Stimulated activated CD4-positive, alpha-beta T cell treated with anti-CD3 and anti-CD28 coated beads, Interleukin-1b, Interleukin-23, amount 100 ng/mL, for 48 hours (primary cell): ENCODE measurements at places on chromosomes 5 and 9.

DNA sequence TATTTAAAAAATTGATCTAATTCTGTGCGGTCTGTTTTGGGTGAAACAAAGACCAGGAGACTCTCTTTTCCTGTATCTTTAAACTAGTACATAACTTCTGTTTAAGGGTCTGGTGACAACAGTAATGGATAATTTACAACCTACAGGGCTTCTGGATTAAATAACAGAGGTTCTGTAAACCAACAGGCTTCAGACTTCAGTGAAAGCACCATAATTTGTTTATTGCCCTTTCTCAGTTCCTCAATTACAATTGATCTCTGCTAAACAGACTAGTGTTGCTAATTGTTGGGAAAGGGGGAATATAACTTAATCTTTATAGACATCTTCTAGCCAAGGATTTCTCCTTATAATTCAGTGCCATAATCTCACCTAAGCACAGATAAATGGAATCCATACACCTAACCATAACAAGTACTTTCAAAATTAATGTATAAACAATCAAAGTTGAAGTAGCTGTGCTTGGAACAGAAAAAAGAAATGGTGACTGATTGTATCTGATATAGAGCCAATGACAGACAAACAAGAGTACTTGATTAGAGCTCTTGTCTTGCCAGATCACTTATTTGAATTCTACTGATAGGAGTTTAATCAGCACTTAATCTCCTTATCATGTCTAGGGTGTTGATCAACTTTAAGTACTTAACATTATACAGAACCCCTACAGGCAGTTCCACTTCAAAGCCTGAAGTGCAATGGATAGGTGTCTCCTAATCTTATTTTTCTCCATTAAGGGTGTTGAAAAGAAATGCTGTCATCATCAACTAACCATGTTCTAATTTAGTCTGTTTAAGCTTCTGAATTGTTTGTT lies 536.0 kb downstream of the NR2F1-AS1 start:
- DNase-seq: no peak

GRCh38 chr5:71778678-71779276 lies 59.7 kb downstream of the CARTPT start:
- no peak for DNase-seq

DNA sequence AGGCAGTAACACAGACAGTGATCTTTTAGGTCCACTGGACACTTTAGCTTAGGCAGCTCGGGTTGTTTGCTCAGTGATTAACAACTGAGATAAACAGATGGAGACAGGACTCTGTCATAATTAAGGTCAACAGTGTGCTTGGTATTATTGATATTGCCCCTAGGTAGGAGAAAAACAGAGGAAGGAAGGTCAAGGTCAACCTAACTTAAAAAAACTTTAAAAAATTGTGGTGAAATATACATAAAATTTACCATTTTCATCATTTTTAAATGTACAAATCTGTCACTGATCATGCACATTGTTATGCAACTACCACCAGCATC lies 2.1 kb upstream of the HSPA4 start:
- DNase-seq: no peak

DNA sequence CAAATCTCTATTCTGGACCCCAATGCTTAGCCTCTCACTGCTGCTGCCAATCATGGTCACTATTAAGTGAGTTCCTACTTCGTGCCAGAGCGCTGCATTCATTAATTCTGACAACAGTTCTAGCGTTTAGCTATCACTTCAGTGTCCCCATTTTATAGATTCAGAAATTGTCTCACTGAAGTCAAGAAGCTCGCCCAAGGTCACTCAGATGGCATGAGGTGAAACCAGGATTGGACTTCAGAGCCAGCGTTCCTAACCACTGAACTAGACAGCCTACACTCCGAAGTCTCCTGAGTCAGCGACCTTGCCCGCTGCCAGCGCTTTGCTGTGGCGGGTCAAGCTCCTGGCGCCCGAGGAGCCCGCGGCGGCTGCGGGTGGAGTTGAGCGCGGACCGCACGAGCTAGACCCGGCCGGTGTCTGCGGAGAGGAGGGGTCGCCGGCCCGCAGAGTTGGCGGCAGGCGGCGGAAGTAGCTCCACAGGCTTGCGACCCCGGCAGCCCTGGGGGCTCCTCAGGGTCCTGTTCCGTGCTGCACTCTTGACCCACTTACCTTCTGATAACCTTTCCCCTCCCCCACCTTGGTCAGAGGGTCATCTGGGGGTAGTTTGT lies 2.1 kb upstream of the GABRB2 start:
- no peak for DNase-seq

DNA sequence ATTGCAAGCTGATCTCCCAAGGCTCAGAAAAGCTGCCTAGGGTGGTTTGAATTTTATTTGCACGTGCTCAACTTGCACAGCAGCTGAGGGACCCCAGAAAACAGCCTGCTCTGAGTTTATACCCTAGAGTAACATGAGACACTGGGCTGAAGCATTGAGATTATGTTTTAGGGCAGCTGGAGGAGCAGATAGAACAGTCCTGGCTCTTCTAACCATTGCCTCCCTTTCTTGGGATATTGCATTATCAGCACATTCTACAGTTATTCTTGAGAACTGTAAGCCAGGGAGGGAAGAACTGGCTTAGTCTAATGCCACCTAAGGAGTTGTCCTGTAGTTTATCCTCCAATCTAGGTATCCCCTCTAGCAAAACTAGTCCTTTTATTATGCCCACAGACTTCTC lies 10.3 kb downstream of the SMC2 start:
- DNase-seq: no peak

- DNase-seq: no peak
These were observed at the start of gene ZDHHC11 for GRCh38 chr5:850511-851006. Gene ZDHHC11, minus strand, starts transcription at chr5:850986. Its CDS starts 384 bp downstream, at chr5:850602.

- no peak for DNase-seq
These were observed 35.9 kb downstream of the STOM start for GRCh38 chr9:121333950-121334773.

DNA sequence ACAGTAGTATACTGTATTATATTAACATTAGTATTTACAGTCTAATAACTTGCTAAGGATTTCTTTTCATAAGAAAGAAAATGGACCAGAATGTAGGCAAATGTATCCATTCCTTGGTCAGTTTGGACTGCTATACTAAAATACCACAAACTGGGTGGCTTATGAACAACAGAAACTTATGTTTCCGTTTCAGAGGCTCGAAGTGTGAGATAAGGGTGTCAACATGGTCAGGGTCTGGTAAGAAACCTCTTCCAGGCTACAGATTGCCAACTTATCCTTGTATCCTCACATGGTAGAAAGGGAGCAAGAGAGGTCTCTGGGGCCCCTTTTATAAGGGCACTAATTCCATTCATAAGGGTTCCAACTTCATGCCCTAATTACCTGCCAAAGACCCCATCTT lies 9.2 kb upstream of the ESM1 start:
- DNase-seq: no peak

DNA sequence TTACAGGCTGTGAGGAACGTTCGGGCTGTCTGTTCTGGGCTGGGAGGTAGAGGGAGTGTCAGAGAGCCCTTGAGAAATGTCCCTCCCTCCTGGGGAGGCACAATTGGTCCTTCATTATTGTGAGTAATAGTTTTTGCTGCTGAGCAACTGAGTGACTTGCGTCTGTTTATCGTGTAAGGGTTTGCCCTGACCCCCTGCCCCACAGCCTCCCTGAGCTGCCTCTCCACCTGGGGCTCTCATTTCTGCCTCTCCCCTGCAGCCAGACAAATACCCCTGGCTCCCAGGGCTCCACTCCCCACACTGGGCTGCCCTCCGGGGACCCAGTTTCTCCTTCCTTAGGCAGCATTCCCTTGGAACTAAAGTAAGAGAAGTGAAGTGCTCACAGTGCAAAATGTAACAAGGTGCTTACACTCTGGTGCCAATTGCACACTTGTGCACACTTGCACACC lies 174.9 kb upstream of the MVB12B start:
- DNase-seq: no peak

- no peak for DNase-seq
These were observed 1.7 kb downstream of the AHRR start for GRCh38 chr5:322942-323879.

DNA sequence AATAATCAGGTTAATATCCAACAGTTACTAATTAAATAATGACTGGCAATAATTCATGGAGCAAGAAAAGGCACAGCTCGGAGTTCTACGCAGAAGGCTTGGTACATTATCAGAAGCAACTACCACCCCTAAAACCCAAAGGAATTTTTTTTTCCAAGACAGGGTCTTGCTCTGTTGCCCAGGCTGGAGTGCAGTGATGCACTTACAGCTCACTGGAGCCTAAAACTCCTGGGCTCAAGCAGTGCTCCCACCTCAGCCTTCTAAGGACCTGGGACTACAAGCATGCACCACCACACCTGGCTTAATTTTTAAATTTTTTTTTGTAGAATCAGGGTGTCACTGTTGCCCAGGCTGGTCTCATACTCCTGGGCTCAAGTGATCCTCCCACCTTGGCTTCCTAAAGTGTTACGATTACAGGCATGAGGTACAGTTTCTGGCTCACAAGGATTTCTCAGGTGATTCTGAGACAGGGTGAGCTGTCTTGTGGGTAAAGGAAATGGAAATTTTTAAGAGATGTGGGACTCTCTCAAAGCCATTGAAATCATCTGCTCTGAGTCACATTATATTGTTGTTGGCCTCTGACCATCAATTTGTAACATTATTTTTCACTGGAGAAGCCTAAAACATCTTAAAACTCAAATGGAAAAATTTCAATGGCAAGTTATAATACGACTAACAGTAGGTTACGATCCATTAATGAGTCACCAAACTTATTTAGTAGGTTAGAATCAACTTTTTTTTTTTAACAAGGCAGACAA lies 19.7 kb upstream of the HSDL2 start:
- no peak for DNase-seq

- DNase-seq: no peak
These were observed 59.4 kb downstream of the ANXA1 start for GRCh38 chr9:73210886-73211666.

DNA sequence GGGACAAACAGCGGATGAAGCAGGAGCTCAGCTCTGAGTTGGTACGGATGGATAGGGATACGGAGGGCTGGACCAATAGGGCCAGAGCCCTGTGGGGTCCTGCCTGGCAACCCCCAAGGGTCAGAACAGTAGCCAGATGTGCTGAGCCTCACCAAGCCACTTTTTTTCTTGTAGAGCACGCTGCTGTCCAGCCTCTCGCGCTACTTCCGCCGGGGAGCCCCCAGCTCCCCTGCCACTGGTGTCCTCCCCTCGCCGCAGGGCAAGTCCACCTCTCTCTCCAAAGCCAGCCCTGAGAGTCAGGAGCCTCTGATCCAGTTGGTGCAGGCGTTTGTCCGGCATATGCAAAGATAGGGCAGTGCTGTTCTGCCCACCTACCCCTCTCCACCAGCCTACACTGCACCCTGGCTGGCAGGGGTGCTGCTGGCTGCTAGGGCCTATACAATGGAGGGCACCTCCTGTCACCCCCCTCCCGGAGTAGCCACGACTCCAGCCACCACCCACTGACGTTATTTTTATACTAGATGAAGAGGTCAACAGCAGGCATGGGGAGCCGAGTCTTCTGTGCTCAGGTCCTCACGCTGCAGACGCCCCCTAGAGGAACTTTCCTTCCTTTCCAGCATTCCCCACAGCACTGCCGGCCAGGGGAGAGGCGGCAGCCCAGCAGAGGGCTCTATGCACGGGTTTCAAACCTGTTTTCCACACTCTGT lies 21.6 kb downstream of the SH3GLB2 start:
- peak; percentile 42 for DNase-seq

GRCh38 chr9:6632516-6633183 lies 12.9 kb downstream of the GLDC start:
- no peak for DNase-seq

- no peak for DNase-seq
These were observed 331.6 kb upstream of the SLC30A5 start for GRCh38 chr5:68762201-68762600.

DNA sequence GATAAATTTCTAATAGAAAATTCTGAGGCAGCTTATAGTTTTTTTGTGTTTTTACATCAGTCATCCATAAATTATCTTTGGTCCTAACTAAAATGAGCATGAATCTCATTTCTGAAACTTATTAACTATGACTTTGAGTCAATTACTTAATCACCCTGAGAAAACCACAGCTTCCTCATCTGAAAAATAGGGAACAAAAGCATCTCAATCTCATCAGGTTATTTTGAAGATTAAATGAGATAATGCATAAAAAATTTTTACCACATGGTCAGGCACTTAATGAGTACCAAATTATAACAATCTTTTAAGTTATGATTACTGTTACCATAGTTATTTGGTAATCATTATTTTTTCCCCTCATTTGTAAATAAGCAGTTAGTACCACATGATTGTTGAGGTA lies 279.1 kb downstream of the MAST4 start:
- no peak for DNase-seq

DNA sequence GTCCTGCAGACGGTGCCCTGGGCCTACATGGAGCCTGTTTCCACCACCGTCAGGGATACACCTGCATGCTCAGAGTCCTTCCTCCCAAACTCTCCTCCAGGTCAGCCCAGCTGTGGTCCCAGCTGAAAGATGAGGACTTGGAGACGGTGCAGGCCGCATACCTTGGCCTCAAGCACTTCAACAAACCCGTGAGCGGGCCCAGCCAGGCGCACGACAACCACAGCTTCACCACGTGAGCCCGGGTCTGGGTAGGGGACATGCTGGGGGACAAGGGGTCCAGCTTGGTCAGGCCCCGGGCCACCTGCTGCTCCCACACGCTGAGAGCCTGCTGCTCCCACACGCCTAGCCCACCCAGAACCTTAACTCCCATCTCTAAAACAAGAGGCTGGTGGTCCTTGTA lies 16.6 kb upstream of the CARD19 start:
- no peak for DNase-seq

- no peak for DNase-seq
These were observed 37.0 kb downstream of the SYK start for GRCh38 chr9:90838581-90839154.

DNA sequence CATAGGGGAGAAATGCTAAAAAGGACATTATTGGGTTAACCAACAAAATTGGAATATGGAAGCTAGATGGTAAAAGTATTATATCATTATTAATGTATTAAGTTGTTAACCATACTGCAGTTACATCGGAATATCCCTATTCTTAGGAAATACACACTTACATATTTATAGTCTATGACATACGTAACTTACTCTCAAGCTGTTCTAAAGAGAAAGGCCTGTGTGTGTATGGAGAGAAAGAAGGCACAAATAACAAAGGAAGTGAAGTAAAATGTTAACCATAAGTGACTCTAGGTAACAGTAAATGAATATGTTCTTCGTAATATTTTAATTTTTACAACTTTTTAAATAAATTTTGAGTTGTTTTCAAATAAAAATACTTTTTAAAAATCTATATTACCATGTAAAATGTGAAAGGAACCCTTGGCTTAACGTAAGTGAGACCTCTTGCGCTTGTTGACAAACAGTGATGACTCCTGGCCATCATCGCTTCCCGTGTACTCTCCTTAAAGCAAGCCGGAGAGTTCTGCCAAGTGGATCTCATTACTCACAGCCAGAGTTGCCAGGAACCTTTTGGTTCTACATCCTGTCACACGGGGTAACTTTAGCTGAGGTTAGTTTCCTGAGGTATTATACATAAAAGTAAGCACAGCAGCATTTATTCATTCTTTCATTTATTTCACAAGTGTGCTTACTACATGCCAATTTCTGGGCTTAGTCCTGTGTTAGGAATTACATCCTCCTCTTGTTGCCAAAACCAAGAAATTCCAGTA lies 165.4 kb downstream of the EPB41L4A start:
- no peak for DNase-seq

GRCh38 chr9:83208065-83208850 lies 145.3 kb upstream of the RASEF start:
- DNase-seq: no peak
